Subcutaneous adipose tissue (tissue), 4 donors: ENCODE measurements at places on chromosomes 16 and 17. TPM values are rescaled to one million over a fixed set of nuclear protein-coding genes. Genes with fewer than 3 reads are reported as not detected.

The SMIM36 gene
- not detected for total RNA-seq

The NUBP2 gene
- total RNA-seq: 57.9 TPM

The LGALS9B gene
- total RNA-seq: not detected

The PERCC1 gene
- not detected for total RNA-seq

The CFAP97D1 gene
- total RNA-seq: 0.22 TPM

The ST6GALNAC1 gene
- 1.7 TPM for total RNA-seq

The ACE gene
- 19.6 TPM for total RNA-seq

The KRTAP9-3 gene
- total RNA-seq: not detected

The DRC7 gene
- not detected for total RNA-seq

The KRT28 gene
- total RNA-seq: not detected

The TPSB2 gene
- 69.0 TPM for total RNA-seq

The TBC1D26 gene
- not detected for total RNA-seq

The KRTAP3-1 gene
- total RNA-seq: not detected

The SAMD14 gene
- total RNA-seq: 0.38 TPM

The CCL7 gene
- total RNA-seq: 9.5 TPM

The TM4SF5 gene
- not detected for total RNA-seq

The SPATA22 gene
- total RNA-seq: 0.51 TPM

The PABPN1L gene
- not detected for total RNA-seq

The IRX5 gene
- 5.3 TPM for total RNA-seq

The DHRS7C gene
- not detected for total RNA-seq

The C16orf86 gene
- total RNA-seq: 0.98 TPM

The ZNF213 gene
- total RNA-seq: 5.3 TPM

The CCL2 gene
- 7.9 TPM for total RNA-seq
